ENCODE measurements at places on chromosomes 11 and 22.

GRCh38 chr11:6646918-6647679 is 8.5 kb downstream of the DCHS1 start:
- DNase-seq, result no peak

DNA sequence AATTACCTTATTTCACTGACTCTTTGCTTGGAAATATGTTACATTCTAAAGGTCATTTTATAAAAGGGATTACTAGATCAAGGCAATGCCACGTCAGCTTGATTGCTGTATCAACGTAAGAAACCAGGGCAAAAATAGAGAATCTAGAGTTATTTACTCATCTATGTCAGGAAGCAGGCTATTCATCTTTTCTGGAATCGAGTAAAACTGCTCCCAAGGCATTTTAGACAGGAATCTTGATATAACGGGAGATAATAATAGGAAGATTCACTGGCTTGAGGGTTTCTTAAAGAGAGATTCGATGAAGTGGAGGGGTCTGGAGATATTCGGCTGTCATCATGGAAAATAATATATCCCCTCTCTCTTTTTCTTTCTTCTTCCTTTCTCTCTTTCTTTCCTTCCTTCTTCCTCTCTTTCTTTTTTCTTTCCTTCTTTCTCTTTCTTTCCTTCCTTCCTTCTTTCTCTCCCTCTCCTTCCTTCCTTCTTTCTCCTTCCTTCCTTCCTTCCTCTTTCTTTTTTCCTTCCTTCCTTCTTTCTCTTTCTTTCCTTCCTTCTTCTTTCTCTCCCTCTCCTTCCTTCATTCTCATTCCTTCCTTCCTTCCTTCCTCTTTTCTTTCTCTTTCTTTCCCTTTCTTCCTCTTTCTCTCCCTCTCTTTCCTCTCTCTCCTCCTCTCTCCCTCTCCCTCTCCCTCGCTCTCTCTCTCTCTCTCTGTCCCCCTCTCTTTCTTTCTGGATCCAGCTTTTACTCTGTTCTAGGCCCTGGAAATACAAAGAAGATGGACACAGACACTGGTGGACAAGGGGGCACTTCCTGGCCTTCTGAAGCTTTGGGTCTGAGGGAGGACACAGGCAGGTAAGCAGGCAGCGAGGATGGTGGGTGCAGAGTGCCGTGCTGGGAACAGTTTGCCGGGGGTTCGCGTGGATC is 18.1 kb upstream of the RASD2 start:
- DNase-seq, result no peak

GRCh38 chr11:4454021-4454420 is 4.9 kb downstream of the OR52K2 start:
- DNase-seq, result no peak

DNA sequence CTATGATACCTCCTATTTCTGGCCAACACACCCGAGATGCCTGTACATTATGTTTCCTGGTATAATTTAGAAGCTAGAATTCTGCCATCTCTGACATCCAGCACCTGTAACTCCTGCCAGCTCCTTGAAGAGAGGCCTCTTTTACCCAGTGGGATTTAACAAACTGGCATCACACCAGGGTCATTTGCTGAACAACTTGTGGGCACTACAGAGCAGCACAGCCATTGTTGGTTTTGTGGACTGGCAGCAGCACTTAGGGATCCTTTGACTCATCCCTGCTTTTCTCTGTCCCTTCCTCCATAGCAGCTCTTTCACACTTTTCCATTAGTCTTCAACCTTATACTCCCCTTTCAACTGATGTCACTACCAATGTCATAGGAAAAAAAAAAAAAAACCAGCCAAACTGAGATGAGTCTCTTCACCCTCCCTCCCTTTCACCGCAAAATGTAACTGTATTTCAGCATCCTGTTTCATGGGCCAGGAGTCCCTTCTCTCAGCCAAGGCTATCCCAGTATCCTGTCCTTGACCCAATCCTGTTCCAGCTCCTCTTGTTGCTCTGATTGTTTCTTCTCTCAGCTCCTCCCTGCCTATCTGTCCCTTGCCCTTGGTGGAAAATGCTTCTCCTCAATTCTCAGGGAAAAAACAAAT is 68.7 kb downstream of the PPFIBP2 start:
- DNase-seq, result no peak

DNA sequence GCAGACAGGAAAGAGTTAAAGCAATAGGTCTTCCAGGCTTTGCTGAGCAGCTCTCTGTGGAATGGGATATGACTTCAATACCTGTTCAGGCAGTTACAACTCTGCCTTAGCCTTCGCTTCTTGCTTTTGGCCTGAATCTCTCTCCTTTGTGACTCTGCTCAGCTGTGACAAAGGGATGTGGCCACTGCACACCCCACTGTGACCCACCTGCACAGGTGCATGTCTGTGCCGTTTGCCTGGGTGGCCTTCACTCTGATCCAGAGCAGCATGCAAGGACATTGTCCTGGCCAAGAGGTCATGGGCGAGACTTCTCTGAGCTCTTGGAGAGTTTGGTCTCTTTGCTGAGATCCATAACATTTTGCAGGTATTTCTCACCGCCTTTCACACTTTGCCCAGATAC is 891.3 kb downstream of the BRD1 start:
- no peak for DNase-seq

DNA sequence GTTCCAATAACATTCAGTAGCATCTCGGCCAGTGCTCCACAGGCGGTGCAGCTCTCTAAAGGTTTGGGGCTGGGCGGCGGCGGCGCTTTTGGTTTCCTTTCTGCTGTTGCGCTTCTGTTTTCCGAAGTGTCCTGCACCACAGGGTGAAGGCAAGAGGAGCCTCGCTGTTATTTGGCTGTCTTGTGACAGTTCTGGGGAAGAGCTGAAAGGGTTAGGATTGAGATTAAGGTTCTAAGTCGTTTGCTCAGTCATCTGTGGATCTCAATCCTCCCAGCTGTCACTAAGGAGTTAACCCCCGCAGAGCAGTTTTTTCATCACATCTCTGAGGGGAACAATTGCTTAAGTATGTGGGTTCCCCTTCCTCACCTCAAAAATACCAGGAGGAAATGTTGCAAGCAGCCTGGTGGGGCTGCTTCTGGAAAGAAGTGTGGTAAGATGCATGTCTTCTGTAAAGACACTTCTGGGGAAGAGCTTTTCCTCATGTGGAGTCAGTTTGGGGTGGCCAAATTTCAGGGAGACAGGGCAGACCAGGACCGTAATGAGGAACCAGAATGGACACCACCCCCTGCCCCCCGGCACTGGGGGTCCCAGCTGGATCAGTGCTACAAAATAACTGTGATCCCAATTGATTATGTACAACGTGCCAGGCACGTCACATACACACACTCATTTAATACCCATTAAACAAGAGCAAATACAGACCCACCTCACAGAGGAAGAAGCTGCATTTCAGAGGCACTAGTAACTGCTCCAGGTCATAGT is 14.2 kb downstream of the TMEM121B start:
- no peak for DNase-seq

DNA sequence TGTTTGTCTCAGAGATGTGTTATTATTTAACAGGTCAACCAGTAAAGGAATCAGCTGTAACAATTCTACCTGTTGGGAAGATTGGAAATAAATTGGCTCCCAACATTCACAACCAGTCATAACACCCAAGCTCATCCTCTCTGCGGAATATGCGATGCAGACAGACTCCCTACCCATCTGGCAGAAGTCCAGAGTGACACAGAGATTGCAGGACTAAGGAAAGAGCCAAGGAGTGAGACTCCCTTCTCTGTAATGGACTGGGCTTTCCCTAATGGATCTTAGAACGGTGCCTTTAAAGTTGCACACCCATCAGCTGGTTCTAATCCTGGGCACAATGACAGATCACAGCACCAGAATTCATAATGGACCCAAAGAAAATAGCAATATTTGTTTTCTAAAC is 27.8 kb upstream of the UBASH3B start:
- DNase-seq, result no peak

GRCh38 chr22:29738118-29738815 is 18.5 kb downstream of the CABP7 start:
- no peak for DNase-seq

GRCh38 chr11:69637941-69638871 is 2.8 kb upstream of the CCND1 start:
- no peak for DNase-seq

GRCh38 chr11:134652586-134653255 is 240.7 kb upstream of the B3GAT1 start:
- no peak for DNase-seq

- DNase-seq, result no peak
These were observed 28.7 kb downstream of the INCENP start for GRCh38 chr11:62152245-62153086.

- no peak for DNase-seq
These were observed 19.0 kb upstream of the LIMK2 start for GRCh38 chr22:31193092-31193491.

DNA sequence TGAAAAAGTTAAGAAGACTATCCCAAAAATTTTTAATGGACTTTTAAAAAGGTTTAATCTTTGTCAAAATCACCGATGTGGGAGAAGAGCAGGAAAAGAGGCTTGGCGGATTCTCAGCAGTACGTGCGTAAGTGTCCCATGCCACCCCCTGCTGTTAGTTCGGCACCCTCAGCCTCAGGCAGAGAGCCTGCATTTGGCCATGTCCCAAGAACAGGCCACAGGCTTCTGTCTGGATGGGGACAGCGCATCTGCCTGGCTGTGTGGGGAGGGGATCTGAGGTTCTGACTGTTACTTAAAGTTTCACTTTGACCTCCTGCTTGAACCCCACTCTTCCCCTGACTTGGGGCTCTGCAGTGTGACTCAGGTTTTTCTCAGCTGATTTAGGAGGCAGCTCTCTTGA is 35.3 kb downstream of the EXT2 start:
- DNase-seq, result no peak

- DNase-seq, result no peak
These were observed 129.2 kb downstream of the CACNA1I start for GRCh38 chr22:39699631-39700360.

- DNase-seq, result no peak
These were observed 1768.6 kb downstream of the LRRC4C start for GRCh38 chr11:39690856-39691255.

GRCh38 chr11:73851046-73851764 is 25.4 kb downstream of the COA4 start:
- no peak for DNase-seq

DNA sequence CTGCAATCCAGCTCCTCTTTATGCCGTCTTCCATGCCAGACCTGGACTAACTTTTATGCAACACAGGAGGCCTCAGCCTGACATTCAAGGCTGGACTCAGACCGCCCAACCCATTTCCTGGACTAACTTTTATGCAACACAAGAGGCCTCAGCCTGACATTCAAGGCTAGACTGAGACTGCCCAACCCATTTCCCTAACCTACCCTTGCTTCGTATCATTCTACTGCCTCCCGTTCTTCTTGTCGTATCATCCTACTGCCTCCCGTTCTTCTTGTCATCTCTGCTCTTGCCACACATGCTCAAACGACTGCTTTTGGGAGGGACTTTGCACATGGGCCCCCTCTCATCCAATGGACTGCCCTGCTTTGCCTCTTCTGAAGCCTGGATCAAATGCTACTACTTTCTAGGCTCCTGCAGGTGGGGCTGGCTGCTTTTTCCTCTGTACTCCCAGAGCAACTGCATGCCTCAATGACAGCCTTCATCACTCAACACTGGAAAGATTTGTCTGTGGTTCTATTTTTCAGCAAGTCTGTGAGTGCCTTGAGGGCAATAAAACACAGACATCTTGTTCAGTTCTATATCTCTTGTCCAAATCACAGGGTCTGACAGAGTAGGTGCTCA is 7.8 kb downstream of the TBC1D10A start:
- no peak for DNase-seq

DNA sequence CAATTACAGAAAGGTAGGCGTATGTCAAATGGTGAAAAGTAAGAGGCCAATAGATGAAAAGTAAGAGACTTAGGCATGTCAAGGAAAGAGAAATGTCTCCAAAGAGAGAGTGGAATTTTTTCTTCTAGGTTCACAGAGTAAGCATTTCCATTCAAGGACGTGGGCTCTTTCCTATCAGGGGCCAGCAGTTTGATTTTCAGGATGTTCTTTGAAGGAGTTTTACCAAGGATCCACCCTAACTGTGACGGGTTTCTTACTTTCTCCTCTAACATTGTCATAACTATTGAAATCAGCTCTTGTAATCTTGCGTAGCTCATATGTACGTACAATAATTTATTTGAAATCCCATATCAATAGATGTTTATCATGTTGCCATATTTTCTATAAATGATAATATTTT is 2112.2 kb upstream of the RAG2 start:
- DNase-seq, result no peak

DNA sequence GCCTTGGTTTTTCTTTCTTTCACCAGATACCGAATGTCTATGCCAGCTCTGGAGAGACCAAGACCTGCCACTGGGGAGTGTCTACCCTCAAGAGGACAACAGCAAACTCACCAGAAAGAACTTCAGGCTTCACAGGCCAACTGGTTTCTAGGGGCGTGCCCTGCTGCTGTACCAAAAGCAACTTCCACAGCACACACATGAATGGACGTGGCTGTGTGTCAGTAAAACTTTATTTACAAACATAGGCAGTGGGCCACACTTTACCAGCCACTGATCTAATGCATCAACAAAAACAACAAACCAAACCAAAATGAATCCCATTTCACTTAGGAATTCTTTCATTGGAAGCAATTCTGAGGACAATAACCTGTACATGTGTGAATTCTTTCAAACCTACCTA is 16.7 kb downstream of the DEAF1 start:
- DNase-seq, result no peak

- DNase-seq, result no peak
These were observed 38.1 kb downstream of the CAPN1 start for GRCh38 chr11:65219930-65220213.

GRCh38 chr11:23502826-23503225 is 642.6 kb upstream of the CCDC179 start:
- DNase-seq, result no peak

DNA sequence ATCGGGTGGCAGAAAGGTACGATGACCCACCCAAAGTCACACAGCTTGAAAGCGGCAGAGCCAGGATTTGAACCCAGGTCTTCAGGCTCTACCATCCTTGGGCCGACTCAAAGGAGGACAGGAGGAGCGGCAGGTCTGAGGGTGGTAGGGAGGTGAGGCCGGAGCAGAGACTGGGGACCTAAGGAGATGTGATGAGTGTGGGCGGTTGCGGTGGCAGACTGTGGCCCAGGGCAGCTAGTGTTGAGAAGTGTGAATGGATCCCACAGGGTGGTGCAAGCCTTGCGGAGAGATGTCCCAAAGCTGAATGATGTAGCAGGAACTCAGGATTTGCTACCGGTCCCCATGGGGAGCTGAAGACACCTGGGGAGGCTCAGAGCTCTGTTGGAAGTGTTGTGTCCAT is 180.2 kb downstream of the MYO18B start:
- DNase-seq, result no peak
